Esophagus muscularis mucosa (tissue), 4 donors: ENCODE measurements at places on chromosomes 3 and 15. TPM values are rescaled to one million over a fixed set of nuclear protein-coding genes. Genes with fewer than 3 reads are reported as not detected.

The SLC35G2 gene
- 6.4 TPM for total RNA-seq

The SEMA3G gene
- total RNA-seq: 7.1 TPM

The NMNAT3 gene
- total RNA-seq: 10.8 TPM

The RTP1 gene
- not detected for total RNA-seq

The EPHB3 gene
- 4.5 TPM for total RNA-seq

The SATB1 gene
- 87.4 TPM for total RNA-seq

The ACAN gene
- 0.06 TPM for total RNA-seq

The RHCG gene
- not detected for total RNA-seq

The SNX22 gene
- 0.33 TPM for total RNA-seq

The NOP10 gene
- 109 TPM for total RNA-seq

The PLSCR2 gene
- not detected for total RNA-seq

The CYP1A2 gene
- not detected for total RNA-seq
